ENCODE measurements at places on chromosomes 16 and 17. TPM values are rescaled to one million over a fixed set of nuclear protein-coding genes. Genes with fewer than 3 reads are reported as not detected.

DRC3 gene
- 0.11 TPM for total RNA-seq

- peak overlapping the region; percentile 86 for H3K4me3 ChIP-seq
Measured at GRCh38 chr17:2712300-2713043, 908 bp upstream of the CLUH start.

PRCD gene
- not detected for total RNA-seq

DNA sequence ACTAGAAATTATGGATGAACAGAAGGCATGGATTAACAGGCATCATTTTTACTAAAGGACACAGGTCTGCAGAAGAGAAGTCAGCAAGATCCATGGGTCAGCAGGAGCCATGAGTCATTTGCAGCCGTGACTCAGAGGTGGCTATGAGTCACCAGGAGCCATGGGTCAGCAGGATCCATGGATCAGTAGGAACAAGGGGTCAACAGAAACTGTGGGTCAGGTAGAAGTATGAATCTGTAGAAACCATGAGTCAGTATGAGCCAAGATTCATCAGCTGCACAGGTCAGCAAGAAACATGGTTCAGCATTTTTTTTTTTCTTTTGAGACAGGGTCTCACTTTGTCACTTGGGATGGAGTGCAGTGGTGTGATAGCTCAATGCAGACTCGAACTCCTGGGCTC, 58.2 kb upstream of the HS3ST4 start:
- DNase-seq, result no peak
- peaks cover 10% of the 10 kb centered on the region for H3K27me3 ChIP-seq
- no peaks in the 10 kb centered on the region for H3K36me3 ChIP-seq
- H3K27ac ChIP-seq, result no peak overlapping the region

GRCh38 chr17:37710344-37710886, 34.4 kb downstream of the HNF1B start:
- H3K36me3 ChIP-seq, result no peaks in the 10 kb centered on the region
- H3K4me3 ChIP-seq, result no peak overlapping the region
- peak; percentile 17 for DNase-seq
- no peak overlapping the region for H3K27ac ChIP-seq
- H3K27me3 ChIP-seq, result peaks cover 21% of the 10 kb centered on the region
- H3K4me1 ChIP-seq, result no peaks in the 10 kb centered on the region

CASKIN1 gene
- total RNA-seq, result 1.3 TPM

GRCh38 chr16:56300242-56300623, 108.9 kb downstream of the GNAO1 start:
- no peak overlapping the region for H3K27ac ChIP-seq
- peaks cover 3% of the 10 kb centered on the region for H3K4me1 ChIP-seq
- no peaks in the 10 kb centered on the region for H3K36me3 ChIP-seq
- DNase-seq, result no peak

GRCh38 chr16:81181013-81181720, 57.3 kb upstream of the BCO1 start:
- no peak overlapping the region for H3K27ac ChIP-seq
- H3K36me3 ChIP-seq, result no peaks in the 10 kb centered on the region
- H3K27me3 ChIP-seq, result no peaks in the 10 kb centered on the region

DNA sequence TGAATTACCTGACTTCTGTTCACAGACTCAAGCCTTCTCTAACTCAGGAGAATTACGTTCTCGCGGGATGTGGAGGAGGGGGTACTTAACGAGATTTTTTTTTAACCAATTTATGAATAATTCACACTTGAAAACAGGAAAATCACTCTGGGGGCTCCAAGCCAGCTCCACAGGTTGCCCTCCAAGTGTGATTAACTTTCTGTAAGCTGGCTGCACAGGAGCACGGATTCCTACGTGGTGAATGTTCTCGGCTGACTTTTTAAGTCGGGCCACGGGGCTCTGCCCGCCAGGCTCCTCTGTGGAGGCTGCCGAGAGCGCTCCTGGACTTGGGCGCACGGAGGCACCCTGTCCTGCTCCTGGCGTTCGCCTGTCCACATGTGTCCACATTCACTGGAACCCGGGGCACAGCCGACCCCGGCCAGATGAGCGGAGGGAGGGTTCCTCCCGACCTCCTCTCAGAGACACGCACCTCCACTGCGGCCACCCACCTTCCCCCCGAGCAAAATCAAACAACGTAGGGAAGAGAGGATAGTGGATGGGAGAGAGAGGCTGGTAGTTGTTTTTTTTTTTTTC, 147.1 kb upstream of the CHMP6 start:
- H3K4me3 ChIP-seq, result no peak overlapping the region
- no peaks in the 10 kb centered on the region for H3K27me3 ChIP-seq
- no peak overlapping the region for H3K27ac ChIP-seq

DNA sequence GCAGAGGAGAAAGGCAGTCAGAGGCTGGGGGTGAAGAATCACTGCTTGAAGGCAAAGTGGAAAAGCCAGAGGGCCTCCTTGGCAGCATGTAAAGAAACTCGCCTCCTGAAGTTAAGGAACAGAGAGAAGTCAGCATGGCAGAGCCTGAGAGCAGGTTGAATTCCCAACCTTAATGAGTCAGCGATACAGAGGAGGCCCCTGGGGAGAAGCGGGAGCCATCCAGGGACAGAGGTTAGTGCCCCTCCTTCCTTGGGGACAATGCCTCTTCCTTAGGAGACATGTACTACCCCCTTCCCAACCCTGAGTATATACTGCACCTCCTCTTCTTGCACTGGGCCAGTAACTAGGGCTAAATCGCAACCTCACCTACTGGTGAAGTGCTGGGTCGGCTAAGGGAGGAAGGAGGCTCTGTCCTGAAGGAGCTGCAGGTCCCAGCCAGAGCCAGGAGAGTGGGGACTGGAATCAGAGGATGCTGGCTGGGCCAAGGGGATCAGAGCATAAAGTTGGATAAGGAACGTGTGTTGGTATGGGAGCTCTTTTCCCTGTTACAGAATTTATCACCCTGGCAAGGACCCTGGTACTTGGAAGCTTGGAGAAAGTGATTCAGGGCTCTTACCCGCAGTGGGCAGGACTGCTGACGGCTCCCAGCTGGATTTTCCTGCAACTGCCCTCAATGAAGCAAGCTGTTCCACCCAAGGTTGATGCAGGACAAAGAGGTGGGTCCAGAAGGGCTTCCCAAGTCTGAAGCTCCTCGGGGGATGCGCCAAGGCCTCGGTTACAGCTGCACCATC, 5.4 kb upstream of the AANAT start:
- H3K27ac ChIP-seq, result no peak overlapping the region
- H3K4me3 ChIP-seq, result no peak overlapping the region
- H3K27me3 ChIP-seq, result no peaks in the 10 kb centered on the region
- H3K36me3 ChIP-seq, result no peaks in the 10 kb centered on the region

- H3K27me3 ChIP-seq, result peaks cover 2% of the 10 kb centered on the region
- no peaks in the 10 kb centered on the region for H3K4me1 ChIP-seq
- H3K36me3 ChIP-seq, result no peaks in the 10 kb centered on the region
- no peak for DNase-seq
- no peak overlapping the region for H3K4me3 ChIP-seq
Measured at GRCh38 chr17:55332296-55333041, 67.7 kb downstream of the HLF start.

DNA sequence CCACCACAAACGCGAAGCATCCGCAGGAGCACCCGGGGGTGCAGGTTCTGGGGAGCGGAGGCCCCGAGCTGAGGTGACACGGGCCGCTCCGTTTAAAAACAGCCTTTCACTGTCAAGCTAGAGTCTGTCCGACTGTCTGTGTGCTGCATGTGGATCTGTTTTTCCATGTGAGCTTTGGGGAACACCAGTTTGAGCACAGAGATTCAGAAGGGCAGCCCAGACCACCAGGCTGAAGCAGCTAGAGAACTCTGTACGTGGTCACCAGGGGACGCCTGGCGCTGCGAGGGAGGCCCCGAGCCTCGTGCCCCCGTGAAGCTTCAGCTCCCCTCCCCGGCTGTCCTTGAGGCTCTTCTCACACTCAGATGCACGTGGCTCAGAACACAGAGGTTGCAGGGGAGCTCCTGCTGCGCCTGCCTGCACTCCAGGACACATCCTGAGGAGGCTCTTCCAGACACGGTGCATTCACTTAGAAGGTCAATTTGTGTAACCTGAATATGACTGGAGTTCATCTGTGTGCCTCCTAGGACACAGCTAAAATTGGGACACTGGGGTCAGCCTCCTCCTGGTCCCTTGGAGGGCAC, 15.7 kb upstream of the FOXK2 start:
- H3K4me1 ChIP-seq, result peaks cover 12% of the 10 kb centered on the region
- no peak overlapping the region for H3K4me3 ChIP-seq
- no peaks in the 10 kb centered on the region for H3K27me3 ChIP-seq
- DNase-seq, result no peak

- no peaks in the 10 kb centered on the region for H3K36me3 ChIP-seq
- H3K4me3 ChIP-seq, result no peak overlapping the region
- no peak for DNase-seq
- no peaks in the 10 kb centered on the region for H3K27me3 ChIP-seq
Measured at GRCh38 chr16:81864646-81865382, 85.7 kb downstream of the PLCG2 start.

CCDC78 gene
- 1.8 TPM for total RNA-seq

GRCh38 chr16:50274326-50275097, 8.2 kb downstream of the ADCY7 start:
- no peaks in the 10 kb centered on the region for H3K27me3 ChIP-seq
- H3K4me1 ChIP-seq, result peaks cover 92% of the 10 kb centered on the region
- peaks cover 30% of the 10 kb centered on the region for H3K36me3 ChIP-seq
- peak overlapping the region; percentile 97 for H3K4me3 ChIP-seq

- H3K4me1 ChIP-seq, result peaks cover 15% of the 10 kb centered on the region
- H3K4me3 ChIP-seq, result no peak overlapping the region
- H3K27me3 ChIP-seq, result no peaks in the 10 kb centered on the region
- no peak for DNase-seq
- H3K36me3 ChIP-seq, result no peaks in the 10 kb centered on the region
Measured at GRCh38 chr17:47934856-47935255, 6.5 kb upstream of the PNPO start.

SDR42E1 gene
- total RNA-seq, result 7.4 TPM

DNA sequence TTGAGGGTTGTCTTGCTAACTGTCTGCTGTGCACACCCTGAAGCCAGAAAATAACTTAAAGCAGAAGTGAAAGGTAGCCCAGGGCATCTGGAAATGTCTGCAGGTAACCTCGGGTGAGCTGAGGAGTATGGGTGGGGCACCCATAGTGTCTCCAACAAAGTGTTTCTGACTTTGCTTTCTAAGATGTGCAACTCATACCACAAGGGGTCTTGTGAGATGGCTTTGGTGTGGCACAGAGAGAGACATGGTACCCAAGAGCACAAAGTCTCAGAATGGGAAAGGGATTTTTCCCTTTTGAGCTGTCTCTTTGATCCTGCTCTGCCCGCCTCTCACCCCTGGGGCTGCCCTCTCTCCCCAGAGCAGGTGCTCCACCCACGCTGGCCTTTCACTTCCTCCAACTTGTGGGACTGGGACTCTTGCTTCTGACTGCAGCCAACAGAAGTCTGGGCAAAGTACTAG, 6.9 kb downstream of the CHD9 start:
- peak; percentile 71 for DNase-seq
- H3K4me1 ChIP-seq, result peaks cover 19% of the 10 kb centered on the region
- no peaks in the 10 kb centered on the region for H3K27me3 ChIP-seq
- no peak overlapping the region for H3K27ac ChIP-seq
- H3K4me3 ChIP-seq, result no peak overlapping the region

DNA sequence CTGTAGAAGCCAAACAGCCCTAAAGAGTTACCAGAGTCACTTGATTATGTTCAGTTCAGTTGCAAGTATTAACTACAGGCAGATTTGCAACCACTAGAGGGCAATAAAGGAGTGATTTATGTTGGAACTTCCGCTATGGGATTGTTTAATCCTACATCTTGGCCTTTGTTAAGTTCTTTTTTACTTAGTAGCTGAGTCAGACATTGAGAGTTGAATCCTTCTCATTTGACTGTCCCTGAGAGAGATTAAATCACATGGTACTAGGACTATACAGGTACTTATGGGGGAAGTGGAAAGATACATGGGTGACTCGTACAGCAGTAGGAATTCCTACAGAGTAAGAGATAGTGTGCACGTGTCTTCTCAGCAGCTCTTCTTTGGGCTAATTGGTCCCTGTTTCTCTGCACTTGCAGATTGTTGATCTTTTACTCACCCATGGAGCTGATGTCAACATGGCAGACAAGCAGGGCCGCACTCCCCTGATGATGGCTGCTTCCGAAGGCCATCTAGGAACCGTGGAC, 40.3 kb downstream of the CYB561 start:
- peak overlapping the region; percentile 44 for H3K27ac ChIP-seq
- H3K27me3 ChIP-seq, result no peaks in the 10 kb centered on the region
- H3K4me1 ChIP-seq, result peaks cover 8% of the 10 kb centered on the region
- DNase-seq, result no peak
- no peaks in the 10 kb centered on the region for H3K36me3 ChIP-seq

DNA sequence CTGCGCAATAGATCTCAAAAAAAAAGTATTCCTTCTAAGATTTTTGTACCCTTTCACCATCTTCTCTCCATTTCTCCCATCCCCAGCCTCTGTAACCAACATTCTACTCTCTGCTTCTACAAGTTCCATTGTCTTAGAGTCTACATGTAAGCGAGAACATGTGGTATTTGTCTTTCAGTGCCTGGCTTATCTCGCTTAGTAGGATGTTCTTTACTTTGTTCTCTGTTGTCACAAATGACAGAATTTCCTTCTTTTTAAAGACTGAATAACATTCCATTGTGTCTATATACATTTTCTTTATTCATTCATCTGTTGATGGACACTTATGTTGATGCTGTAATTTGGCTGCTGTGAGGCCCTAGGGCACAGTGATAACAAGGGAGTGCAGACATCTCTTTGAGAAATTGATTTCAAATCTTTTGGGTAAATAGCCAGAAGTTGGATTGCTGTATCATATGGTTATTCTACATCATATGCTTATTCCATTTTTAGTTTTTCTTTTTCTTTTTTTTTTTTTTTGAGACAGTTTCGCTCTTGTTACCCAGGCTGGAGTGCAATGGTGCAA, 37.7 kb upstream of the MYH10 start:
- no peak overlapping the region for H3K4me3 ChIP-seq
- no peaks in the 10 kb centered on the region for H3K36me3 ChIP-seq
- H3K4me1 ChIP-seq, result no peaks in the 10 kb centered on the region
- DNase-seq, result no peak

SECTM1 gene
- total RNA-seq, result 10.9 TPM

GRCh38 chr17:44137891-44138709, 3.6 kb upstream of the HROB start:
- no peaks in the 10 kb centered on the region for H3K36me3 ChIP-seq
- peak overlapping the region; percentile 58 for H3K4me3 ChIP-seq
- peak; percentile 91 for DNase-seq
- H3K4me1 ChIP-seq, result peaks cover 24% of the 10 kb centered on the region
- H3K27ac ChIP-seq, result peak overlapping the region; percentile 78

GRCh38 chr17:41448506-41448905, 7.7 kb upstream of the KRT38 start:
- no peaks in the 10 kb centered on the region for H3K36me3 ChIP-seq
- H3K27me3 ChIP-seq, result peaks cover 3% of the 10 kb centered on the region
- DNase-seq, result no peak
- no peak overlapping the region for H3K4me3 ChIP-seq
- no peaks in the 10 kb centered on the region for H3K4me1 ChIP-seq
